ENCODE measurements at places on chromosomes 2 and 18.
A peak's percentile ranks its signal among the peaks of the same experiment; 100 is the strongest.

GRCh38 chr2:20231598-20232026 lies 6.7 kb upstream of the SDC1 start:
- peak; percentile 89 for DNase-seq

- no peak for DNase-seq
Measured at GRCh38 chr2:241309684-241310117, 5.8 kb downstream of the HDLBP start.

DNA sequence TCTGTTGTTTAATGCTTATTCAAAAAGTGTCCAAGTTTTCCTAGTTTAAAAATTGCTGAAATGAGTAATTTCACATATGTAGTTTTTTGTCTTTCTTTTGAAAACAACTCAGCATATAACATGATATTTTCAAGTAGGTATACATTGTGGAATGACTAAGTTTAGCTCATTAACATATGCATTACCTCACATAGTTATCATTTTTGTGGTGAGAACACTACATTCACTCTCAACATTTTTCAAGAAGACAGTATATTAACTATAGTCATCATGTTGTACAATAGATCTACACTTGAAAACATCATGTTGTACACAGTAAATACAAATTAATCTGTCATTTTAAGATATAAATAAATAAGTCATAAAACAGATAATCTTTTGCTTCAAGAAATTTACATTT lies 340.0 kb downstream of the CCDC85A start:
- DNase-seq = no peak

DNA sequence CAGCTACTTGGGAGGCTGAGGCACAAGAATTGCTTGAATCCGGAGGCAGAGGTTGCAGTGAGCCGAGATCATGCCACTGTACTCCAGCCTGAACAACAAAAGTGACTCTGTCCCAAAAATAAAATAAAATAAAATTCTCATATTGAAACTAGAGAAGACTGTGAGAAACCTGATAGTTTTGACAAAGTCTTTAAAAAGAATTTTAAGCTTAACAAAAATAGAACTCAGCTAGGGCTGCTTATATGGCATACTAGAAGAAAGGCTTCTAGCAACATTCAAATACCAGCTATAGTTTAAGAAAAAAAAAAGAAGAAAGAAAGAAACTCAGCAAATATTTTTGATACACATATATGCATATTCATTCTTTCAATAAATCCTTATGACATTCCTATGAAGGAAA lies 13.6 kb downstream of the HADHA start:
- DNase-seq = no peak

DNA sequence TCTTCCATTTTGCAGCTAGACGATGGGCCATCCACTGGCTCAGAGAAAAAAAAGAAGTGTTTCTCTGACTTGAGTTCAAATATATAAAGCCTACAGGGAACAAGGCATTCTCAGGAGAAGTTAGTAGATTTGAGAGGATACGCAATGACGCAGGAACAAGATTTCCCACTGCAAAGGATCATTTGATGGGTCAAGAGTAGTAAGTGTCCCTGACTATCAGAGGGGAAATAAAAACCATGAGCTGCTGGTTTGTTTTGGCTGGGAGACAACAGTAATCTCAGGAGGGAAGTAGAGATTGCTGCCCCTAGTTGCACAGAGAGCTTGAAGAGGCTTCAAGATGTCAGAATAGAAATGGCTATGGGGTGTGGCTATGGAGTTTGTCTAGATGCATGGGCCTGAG lies 22.3 kb upstream of the MYO1B start:
- DNase-seq = no peak

DNA sequence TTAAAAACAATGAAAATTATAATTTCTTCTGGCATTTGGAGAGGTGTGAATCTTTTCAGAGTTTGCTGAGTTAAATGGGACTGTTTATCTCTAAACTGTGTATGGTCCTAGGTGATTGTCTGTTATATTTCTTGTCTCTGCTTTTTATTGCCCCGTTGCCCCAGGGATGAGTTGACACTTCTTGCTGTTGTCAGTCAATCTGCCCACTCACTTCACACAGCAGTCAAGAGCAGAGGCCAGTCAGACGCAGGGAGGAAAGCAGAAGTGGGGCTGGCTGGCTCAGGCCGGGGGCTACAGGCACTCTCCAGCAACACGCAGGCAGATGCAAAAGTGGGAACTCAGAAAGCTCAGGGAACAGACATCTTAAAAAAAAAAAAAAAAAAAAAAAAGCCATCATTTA lies 365.2 kb downstream of the CLIP4 start:
- no peak for DNase-seq

DNA sequence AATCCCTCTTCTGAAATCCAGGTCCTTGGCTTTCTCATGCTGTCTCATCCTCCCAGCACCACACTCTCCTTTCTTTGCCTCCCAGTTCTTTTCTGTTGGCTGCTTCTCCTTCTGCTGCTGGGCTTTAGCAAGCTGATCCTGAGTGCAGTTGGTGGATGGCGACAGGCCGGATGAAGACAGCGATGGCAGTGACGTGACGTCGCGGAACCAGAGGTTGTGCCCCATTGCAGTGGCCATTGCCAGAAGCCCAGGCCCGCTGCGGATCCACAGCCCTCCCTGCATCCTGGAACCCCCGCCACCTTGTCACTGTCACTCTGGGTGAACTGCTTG lies 75.2 kb downstream of the EIPR1 start:
- DNase-seq = no peak

DNA sequence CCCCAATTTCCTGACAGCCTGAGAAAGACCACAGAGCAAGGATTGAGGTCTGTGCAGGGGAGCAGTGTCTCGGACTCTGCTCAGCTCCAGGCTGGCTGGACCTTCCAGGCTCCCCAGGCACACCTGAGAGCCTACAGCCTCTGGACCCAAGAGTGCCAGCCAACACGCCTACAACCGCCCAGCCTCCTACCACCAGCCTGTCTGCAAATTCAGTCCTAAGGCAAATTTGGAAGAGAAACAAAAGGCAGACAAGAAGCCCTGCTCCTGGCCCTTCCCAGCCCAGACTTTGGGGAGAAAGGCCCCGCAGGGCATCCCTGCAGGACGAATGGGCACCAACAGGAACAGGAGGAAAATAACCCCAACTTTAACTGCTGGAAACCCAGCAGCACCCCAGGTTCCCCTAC lies 1.9 kb downstream of the HS6ST1 start:
- DNase-seq = no peak

DNA sequence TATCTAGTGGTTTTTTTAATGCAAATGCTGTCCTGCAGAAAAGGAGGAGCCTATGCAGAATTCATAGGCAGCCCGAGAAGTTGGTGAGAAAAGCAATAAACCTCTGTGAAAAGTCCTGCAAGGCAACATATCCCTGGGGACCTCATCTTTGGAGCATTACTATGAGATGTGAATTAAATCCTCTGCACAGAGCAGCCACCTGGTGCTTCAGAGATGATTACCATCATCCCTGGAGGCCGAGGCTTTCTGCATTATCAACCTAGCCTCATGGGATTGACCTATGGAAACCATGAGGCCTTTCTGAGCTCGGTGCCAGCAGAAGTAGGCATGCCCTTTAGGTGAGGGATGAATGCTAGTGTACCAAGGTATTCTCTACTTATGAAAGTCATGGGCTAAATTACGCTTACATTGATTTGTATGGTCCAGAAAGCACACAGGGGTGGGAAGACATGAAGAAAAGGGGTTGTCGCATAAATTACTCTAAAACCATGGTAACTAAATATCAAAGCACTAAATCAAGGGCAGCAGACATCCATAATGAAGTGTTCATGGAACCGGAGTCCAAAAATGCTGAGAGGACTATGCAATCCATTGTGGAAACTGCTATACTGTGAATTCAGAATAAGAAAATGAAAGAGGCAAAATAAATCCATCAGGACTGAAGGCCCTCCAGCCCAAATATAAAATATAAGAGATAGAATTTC lies 623.5 kb upstream of the DDX18 start:
- DNase-seq = no peak

DNA sequence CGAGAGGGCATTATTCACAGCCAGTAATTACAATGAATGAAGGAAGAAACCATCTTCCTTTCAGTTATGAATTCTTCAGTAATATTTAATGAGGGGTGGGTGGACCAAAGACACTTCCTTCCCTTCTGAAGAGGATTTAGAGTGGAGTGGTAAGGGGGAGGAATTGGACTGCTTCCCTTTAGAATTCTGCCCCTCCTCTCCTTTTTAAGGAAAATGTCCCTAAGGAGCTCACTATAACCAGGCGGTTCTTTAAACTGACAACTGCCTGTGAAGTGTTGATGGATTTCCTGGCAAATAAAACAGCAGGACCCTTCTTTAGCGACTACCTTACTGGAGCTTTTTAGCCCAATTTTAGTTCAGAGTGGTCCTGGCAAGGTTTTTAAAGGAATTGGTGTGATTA lies 86.4 kb downstream of the LIMS1 start:
- DNase-seq = no peak

GRCh38 chr2:109380502-109381326 lies 233.1 kb downstream of the SEPTIN10 start:
- no peak for DNase-seq

DNA sequence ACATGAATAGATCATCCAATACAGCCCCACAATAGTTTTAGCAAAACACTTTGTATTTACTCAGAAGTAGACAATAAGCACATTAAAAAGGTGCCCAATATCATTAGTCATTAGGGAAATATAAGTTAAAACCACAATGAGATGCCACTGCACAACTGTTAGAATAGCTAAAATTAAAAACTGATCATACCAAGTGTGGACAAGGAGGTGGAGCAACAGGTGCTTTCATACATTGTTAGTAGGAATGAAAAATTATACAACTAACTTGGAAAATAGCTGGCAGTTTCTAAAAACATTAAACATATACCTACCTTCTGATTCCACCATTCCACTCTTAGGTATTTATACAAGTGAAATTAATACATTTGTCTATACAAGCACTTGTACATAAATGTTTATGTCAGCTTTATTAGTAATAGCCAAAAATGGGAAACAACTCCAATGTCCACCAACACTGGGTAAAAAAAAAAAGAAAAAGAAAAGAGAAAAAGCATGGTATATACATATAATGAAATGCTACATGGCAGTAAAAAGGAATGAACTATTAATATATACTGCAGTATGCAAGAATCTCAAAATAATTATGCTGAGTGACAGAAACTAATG lies 27.6 kb upstream of the UBE2E3 start:
- DNase-seq = no peak

DNA sequence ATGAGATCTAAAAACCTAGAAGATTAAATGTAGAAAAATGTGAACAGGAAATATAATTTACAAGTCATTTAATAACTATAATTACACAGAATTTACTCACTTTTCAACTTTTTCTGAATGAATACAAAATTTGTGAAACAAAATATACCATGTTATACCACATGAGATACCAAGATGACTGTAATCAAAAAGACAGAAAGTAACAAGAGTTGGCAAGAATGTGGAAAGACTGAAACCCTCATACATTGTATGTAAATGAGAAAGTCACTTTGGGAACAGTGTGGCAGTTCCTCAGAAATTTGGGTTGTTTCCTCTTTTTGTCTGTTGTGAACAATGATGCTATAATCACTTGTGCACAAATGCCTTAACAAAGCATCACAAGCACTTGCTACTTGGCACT lies 145.4 kb upstream of the ZNF804A start:
- no peak for DNase-seq

DNA sequence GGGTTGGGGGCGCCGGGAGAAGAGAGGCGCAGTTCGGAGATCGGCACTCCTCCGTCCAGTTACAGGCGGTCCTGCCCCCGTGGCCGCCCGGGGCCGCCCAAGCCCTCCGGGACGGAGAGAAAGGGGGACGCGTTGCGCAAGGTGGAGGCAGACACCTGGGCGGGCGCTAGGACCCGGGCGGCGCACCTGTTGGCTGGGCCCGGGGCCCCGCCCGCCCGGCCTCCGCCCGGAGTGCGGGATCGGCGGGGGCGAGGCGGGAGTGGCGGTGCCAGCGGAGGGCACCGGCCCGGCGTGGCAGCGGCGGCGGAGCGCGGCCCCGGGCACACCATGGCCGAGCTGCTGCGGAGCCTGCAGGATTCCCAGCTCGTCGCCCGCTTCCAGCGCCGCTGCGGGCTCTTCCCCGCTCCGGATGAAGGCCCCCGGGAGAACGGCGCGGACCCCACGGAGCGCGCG lies at the start of gene SGPP2:
Gene SGPP2, plus strand, starts transcription at position 268 of the 453 bp plus-strand sequence. Its CDS starts 60 bp downstream, at position 328.
- DNase-seq = no peak

- DNase-seq = no peak
Measured at GRCh38 chr2:74779265-74779558, 54.7 kb upstream of the HK2 start.

DNA sequence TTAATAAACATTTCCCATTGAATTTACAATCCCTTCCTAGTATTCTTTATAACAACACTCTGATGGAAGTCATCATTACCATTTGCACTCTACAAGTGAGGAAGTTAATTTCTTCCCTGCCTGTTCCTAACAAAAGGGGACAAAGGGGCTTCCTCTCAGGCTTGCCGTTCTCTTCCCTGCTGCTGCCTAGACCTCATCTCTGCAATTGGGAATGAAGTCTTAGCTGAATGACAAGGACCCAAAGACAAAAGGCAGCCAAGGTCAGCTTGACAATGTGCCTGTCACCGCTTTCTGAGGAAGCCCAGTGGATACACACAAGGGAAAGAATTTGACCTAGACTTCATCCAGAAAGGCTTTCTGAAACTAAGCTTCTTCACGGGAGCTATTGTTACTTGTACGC lies 416.4 kb downstream of the CMPK2 start:
- DNase-seq = no peak

GRCh38 chr18:58012356-58012755 lies 31.7 kb upstream of the NEDD4L start:
- DNase-seq = no peak

DNA sequence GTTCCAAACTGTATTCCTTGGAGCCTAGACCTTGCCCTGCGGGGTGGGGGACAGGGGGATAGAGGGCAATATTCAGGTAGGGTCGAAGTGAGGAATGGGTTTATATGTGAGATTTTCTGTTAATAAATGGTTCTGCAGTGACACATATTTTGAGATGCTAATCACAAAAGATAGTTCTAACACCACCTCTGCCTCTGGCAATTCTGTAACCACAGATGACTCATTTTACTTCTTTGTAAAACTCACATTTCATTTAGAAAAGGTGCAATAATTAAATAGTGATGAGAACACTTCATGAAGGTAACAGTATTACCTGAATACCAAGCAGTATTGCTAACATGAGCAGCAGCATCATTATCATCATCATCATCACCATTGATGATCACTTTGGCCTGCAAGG lies 306.6 kb downstream of the SUCLG1 start:
- no peak for DNase-seq

DNA sequence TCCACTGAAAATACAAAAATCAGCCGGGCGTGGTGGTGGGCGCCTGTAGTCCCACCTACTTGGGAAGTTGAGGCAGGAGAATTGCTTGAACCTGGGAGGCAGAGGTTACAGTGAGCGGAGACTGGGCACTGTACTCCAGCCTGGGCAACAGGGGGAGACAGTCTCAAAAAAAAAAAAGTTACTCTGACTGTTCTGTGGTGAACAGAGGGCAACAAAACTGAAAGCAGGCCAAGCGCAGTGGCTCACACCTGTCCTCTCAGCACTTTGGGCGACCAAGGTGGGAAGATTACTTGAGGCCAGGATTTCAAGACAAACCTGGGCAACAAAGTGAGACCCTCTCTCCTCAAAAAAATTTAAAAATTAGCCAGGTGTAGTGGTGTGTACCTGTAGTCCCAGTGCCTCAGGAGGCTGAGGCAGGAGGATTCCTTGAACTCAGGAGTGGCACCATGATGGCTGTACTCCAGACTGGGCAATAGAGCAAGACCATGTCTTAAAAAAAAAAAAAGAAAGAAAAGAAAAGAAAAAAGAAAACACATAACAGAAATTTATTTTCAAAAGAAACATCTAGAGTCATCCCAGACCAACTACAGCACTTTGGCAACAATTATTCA lies 13.6 kb upstream of the RTN4 start:
- DNase-seq = no peak
